ENCODE measurements at places on chromosomes 2 and 18.
A peak's percentile ranks its signal among the peaks of the same experiment; 100 is the strongest.

DNA sequence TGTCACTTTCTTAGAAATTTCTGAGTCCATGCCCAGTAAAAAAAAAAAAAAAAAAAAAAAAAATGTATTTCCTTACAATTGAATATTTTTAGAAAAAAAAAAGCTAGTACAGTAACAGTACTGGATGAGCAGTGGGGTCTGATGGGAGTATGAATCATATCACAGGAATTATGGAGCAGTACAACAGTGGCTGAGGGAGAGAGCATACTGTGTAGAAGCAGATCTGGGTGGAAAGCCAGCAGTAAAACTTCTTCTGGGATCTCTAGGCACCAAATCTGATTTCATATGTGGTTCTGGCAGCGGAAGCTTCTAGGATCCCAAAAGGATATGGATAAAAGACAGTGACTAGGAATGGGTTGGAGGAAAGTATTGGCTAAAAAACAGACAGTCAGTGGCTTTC, 414.9 kb upstream of the FSHR start:
- DNase-seq = no peak

- no peak for DNase-seq
Observed at GRCh38 chr2:229348128-229348527, 77.0 kb upstream of the PID1 start.

GRCh38 chr2:190150413-190150812, 87.9 kb upstream of the MSTN start:
- no peak for DNase-seq

DNA sequence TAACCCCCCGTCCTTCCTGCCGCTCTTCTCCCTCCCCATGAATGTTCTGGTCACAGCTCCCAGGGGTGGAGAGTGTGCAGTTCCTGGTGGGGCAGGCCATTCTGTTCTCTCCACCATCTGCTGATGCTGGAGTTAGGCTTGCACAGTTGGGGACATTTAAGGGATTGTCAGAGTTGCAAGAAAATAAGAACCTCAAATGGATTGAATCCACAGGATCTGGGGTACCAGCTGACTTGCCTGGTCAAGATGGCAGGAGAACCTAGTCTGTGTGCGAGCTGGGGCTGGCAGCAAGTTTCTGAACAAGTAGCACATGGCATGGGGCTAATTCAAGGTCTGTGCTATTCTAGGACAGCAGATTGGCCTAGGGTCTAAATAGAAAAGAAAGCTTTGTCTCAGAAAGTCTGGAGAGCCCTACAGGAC, 60.8 kb upstream of the TXNDC2 start:
- DNase-seq = no peak

DNA sequence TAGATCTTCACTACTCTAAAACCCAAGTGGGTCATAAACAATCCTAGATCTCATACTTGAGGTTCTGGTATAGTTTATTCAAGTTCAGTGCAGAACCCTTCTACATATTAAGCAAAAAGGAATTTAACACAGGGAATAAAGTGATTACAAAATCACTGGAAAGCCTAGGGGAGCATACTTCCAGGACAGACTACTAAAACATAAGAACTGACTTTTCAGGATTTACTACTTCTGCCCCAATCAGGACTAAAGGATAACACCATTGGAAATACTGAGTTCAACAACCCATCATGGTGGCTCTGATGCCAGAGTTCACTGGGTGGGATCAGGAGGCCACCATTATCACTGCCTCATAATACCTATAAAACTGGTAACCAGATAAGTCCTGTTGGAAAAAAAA, 123.6 kb downstream of the DNAH7 start:
- DNase-seq = no peak

GRCh38 chr2:182586426-182586825, 129.6 kb upstream of the DNAJC10 start:
- DNase-seq = no peak

DNA sequence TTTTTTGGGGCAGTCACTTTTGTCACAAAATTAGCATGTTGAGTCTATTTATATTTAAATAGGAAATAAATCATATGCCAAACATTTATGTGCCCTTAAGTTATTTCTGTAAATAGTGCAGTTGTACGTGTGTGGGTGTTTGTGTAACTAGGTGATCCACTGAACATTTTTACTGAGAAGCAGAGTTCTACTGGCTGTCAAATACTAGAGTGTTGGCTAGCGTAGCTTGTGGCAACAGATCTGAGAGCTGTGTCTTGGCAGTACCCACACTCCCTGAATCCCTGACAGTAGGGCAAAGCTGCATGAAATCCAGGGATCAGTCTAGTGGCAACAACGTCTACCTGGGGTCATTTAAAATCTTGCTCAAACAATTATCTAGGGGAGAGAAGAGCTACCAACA, 273.1 kb upstream of the SLC8A1 start:
- no peak for DNase-seq

GRCh38 chr2:165240916-165241315, 1.7 kb downstream of the SCN2A start:
- no peak for DNase-seq

GRCh38 chr2:149037851-149038250, 648 bp upstream of the LYPD6B start:
- no peak for DNase-seq

- DNase-seq = no peak
Observed at GRCh38 chr18:35619464-35619863, 37.9 kb downstream of the GALNT1 start.

GRCh38 chr2:217118559-217119284, 258.9 kb upstream of the TNP1 start:
- DNase-seq = no peak

DNA sequence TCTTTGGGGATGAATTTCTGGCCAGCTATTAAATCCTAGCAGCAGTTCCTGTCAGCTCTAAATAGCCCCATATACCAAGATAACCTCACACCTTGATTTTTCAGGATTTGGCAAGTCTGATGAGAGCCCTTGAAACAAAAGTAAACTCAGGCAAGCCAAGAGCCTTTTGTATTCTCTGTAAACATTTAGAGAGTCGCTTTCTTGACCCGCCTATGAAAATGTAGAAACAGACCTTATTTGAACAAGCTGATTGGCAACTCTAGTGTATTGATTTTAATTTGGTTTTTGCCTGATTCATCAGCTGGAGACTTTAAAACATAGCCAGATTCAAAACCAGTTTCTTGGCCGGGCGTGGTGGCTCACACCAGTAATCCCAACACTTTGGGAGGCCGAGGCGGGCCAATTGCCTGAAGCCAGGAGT, 43.4 kb downstream of the CABLES1 start:
- DNase-seq = no peak

GRCh38 chr2:190334479-190335224, 8.7 kb upstream of the INPP1 start:
- no peak for DNase-seq

DNA sequence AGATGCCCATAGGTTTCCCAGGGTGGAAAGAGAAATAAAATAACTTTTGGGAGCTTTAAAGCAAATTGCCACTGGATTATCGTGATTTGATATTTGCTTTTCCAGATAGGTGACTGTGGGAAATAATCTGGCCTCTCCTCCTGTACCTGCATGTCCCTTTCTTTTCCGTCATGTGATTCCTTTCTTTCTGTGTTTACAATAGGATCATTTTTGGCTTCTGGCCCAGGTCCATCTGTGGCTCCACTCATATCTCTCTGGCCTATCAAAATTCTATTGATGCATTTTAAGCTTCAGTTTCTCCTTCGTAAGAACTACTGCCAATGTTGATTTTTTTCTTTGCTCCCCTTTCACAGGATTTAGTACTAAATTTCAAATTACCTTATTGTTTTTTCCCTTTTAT, 153.6 kb downstream of the CCDC85A start:
- DNase-seq = no peak

GRCh38 chr2:127663566-127664064, 11.7 kb downstream of the LIMS2 start:
- no peak for DNase-seq

DNA sequence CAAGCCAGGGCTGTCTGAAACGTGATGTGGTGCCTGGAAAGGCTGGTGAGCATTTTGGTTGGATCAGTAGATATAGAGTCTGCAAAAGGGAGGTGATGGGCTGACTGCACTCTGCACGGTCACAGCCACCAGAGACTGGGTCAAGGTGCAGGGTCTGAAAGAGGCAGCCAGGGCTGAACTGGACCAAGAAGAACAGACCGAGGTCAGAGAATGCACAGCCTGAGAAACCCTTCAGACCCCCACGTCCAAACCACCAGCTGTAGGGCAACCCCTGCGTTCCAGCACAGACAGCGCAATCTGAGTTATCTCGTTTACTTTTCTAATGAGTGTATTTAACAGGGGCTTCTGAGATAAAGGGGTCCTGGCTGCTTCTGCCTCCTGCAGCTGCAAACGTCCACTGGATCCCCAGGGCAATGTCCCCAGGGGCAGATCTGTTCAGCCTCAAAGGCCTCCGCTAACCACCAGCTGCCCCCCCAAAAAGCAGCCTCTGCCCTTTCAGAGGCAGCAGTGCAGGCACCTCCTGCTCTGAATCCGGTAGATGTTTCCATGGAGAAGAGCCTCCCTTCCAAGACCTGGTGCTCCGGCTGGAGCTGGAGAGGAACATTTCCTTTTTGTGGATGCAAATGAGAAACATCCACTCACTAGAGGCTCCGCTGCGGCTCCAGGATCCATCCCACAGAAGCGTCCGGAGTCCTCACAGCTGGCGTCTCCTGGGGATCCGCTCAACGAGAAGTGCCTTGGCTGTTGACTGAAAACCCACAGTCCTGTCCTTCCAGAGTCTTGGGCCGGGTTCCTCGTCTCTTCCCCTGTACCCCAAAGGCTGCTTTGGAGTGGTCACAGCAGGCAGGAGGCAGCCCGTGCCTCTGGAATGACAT, 970 bp upstream of the KCNG2 start:
- DNase-seq = no peak

DNA sequence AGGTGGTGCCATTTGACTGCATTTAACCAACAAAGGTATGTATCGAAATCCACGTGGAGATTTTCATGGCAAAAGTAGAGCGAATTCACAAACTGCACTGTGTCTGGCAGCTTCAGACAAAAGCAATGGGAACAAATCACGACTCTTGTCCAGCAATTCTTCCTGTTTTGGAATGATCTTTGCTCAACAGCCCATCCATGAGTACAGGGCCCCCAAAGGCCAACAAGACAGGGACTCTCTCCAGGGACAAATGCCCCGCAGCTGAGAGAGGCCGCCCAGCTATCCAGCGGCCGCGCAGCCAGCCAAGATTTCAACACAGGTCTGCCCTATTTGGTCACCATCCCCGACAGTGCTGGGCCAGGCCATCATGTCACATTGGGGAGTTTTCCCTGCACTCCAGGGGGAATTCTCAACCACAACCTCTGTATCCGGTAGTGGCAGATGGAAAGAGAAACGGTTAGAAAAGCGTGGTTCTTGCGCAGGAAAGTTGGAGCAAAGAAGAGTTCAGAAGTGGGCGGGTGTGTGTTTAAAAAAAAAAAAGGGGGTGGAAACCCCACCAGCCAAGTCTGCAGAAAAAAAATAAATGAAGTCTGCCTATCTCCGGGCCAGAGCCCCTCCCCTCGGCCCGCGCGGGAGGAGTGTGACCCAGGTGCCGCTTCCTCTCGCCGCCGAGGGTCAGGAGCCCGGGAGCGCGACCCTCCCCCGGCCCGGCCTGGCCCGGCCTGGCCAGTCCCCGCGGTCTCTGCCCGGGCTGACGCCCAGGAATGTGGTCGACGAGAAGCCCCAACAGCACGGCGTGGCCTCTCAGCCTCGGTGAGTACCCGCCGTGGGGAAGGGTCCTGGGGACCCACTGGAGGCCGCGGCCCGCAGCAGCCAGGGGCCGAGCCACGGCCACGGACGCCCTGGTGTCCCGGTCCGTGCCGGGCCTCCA, at the start of gene GYPC:
Gene GYPC, plus strand, starts transcription at position 659 of the 931 bp plus-strand sequence. Its CDS starts 106 bp downstream, at position 765.
- DNase-seq = peak; percentile 50

GRCh38 chr2:46042207-46042637, 255.0 kb upstream of the EPAS1 start:
- no peak for DNase-seq

DNA sequence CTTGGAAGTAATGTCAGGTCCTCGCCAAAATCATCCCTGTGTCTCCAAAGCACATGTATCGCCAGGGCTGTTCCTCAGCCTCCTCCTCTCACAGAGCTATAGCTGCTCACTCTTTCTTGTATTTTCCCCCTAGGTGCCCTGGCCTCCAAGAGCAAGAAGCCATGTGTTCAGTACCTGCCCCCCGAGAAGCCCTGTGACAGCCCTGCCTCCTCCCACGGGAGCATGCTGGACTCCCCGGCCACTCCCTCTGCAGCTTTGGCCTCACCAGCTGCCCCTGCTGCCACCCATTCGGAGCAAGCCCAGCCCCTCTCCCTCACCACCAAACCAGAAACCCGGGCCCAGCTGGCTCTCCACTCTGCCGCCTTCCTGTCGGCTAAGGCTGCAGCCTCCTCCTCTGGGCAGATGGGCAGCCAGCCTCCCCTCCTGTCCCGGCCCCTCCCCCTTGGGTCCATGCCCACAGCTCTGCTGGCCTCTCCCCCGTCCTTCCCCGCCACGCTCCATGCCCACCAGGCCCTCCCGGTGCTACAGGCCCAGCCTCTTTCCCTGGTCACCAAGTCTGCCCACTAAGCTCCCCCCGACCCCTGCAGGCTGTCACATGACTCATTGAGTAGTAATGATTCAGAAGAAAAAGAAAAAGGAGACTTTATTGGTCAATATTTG, 18.8 kb downstream of the TGOLN2 start:
- DNase-seq = no peak

Data from GM04503 (cell line).